NCI-H1694 (cell line): ENCODE measurements at places on chromosomes 2 and 18.

- DNase-seq = no peak
Observed at GRCh38 chr2:218192902-218193430, 24.0 kb upstream of the ARPC2 start.

DNA sequence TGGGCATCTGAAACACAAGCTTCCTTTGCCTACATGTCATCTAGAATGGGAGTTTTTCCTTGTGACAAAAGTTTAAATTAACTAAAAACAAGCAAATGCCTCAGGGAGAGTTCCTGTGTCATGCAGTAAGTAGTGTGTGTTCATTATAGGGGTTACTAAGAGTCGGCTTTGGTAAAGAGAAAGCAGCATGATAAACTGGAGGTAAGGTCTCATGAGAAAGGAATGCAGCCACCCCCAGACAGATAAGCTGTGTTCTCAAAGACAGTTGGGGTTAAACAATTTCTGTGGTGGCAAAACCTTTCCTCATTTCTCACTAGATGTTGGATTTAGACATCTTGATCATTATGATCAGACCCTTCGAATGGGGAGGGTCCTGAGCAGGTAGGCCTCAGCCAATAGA is 129.7 kb downstream of the MAP4K4 start:
- no peak for DNase-seq

DNA sequence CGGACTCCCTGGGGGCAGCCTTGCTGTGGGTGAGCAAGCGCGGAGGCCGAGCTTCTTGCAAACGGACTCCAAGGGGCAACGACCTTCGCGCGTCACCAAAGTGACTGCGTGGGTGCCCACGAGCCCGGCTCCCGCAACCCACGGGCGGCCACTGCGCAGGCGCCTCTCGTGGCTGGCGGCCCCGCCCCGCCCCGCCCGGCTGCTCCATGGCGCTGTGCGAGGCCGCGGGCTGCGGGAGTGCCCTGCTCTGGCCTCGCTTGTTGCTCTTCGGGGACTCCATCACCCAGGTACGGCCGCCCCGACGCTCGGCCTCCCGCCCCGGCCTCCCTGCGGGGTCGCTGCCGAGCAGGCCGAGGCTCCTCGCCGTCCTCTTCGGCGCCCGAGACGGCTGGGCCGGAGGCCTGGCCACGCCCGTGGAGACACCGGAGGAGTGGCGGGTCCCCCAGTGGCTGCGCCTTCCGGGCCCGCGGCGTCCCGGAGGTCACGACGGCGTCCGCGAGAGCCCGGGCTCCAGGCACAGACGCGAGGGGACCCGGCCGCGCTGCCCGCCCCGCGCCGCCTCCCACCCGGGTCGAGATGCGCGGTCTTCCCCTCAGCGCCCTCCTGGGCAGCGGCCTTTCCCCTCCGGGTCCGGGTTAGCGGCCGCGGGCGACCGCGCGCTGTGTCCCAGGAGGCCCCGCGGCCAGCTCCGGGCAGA is at the start of gene IAH1:
TSS of gene IAH1 (plus strand) at position 191 of the 697 bp plus-strand sequence. CDS start at position 207, 16 bp downstream.
- DNase-seq = no peak

DNA sequence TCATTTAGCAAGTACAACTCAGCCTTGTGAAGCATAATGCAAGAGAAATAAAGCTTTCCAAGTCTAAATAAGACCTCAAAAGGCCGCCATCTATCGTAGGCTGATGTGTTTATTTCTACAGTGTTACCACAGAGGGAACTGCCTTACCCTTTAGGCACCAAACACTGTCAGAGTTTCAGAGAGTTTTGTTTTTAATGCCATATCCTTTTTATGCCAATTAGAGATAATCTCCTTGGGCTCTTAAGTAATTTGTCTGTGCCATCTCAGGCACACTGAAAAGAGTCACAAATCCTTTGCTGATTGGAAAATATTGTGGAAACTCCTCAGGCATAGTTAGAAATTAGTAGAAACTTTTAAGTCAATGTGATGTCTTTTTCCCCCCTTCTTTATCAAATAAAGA is 797.1 kb downstream of the SLC4A3 start:
- DNase-seq = no peak

- no peak for DNase-seq
Observed at GRCh38 chr2:240320204-240320993, 115.1 kb upstream of the GPC1 start.

DNA sequence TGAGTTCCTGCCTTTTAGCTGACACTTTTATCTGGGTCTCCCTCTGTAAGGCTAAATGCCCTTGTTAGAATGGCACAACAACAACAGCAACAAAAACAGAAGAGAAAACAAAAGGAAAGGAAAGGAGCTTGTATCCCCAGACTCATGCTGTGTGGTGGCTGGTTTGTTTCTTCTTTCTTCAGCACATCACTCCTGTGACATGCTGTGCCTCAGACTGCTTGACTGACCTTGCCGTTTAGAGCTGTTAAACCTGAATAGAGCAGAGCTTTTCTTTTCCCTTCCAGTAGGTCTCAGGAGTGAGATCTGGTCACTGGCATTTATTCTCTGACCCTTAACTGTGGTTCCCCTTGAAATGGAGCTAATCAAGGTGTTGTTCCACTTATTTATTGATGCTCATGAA is 18.9 kb downstream of the GALNT13 start:
- no peak for DNase-seq

DNA sequence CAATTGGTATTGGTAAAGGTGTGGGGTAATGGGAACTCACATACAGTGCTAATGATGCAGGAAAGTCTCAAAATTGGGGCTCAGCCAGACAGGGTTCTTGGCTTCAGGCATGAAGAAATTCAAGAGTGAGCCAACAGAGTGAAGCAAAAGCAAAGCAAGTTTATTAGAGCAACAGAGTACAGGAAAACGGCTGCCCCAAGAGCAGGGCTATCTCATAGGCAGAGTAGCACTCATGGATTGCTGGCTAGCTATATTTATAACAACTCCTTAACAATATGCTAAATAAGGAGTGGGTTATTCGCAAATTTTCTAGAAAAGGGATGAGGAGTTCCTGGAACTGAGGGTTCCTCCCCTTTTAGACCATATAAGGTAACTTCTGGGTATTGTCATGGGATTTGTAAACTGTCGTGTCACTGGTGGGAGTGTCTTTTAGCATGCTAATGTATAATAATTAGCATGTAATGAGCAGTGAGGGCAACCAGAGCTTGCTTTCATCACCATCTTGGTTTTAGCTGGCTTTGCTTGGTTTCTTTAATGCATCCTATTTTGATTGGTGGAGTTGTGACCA is 233.8 kb upstream of the NOL4 start:
- DNase-seq = no peak

GRCh38 chr2:215274829-215275228 is 37.0 kb upstream of the ATIC start:
- no peak for DNase-seq

- DNase-seq = no peak
Observed at GRCh38 chr2:71877636-71878035, 270.0 kb downstream of the CYP26B1 start.

DNA sequence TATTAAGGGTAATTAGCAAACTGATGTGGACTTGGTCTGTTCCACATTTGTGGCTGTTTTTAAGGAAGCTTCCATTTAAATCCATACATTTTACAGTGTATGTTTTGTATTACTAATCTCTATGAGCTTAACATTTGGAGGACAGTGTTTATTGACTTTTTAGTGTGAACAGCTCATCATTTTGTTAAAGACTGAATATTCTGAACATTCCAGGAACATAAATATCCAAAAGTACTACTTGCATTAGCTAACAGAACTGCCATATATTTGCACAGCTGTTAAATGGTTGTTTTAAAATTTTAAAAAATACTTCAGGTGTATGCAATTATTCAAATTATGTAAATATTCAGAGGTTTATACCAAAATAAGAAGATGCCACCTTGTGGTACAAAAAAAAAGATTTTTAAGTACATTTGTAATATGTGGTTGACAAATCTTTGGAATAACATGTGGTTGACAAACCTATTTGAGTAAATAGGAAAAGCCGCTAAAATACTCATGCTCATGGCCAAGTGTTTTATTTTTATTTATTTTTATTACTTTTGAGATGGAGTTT is 439.7 kb upstream of the FANCL start:
- peak; percentile 26 for DNase-seq

GRCh38 chr2:18910843-18911242 is 321.5 kb upstream of the NT5C1B start:
- no peak for DNase-seq

DNA sequence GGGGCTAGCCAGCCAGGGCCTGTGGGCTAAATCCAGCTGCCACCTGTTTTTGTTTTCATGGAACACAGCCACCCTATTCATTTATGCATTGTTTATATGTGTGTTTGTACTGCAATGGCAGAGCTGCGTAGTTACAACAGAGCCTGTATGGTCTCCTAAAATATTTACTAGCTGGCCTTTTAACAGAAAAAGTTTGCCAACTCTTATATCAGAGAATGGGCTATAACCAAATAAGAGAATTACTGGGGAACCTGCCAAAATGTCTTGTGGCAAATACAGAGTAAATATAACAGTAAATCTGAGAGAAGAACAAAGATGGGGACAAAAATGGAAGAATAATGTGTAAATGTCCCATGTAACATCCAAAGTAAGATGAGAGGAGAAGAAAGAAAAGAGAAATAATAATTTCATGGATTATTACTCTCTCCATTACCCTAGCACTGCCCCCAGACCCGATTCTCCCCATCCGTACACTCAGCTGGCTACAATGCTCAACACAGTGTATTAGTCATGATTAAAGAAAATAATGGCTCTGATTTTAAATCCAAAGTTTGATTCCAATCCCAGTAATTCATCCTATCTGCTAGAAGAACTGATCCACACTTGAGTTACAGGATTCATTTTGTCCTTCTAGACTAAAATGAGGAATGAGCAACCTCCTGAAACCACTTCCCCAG is 249.3 kb downstream of the LRATD1 start:
- no peak for DNase-seq

DNA sequence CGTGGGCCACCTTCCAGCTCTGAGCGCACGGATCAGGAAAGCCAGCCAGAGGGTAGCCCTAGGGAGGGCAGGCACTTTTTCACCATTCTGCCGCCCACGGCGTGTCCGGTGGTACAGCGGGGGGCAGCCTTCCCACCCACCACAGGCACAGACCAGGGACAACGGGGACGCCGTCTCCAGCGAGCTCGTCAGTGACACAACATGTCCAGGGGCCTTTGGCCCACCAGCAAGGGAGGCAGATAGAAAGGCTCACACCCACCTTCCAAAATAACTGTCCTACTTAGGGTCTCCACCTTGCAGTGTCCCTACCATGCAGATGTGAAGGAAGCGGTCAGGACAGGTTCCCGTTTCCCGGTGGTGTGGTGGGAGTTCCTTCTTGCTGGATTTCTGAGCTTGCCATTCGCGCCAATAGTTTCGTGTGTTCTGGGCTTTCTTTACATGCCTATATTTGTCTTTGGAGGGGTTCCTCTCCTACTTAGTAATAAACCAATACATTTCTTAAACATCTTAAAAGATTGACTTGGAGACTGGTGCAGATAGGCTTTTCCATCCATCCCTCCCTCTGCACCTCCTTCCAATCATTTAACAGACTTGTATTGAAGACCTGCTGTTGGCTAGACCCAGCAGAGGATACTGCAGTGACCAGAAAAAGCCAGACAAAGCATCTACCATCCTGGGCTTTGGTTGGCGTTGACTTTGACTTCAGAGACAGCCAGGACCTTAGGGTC is 872 bp downstream of the ASB1 start:
- DNase-seq = no peak

GRCh38 chr2:230412846-230413245 is 3.2 kb upstream of the SP100 start:
- no peak for DNase-seq
